ENCODE measurements at places on chromosomes 16 and 17. TPM values are rescaled to one million over a fixed set of nuclear protein-coding genes. Genes with fewer than 3 reads are reported as not detected.

ABCC12 gene
- total RNA-seq, result not detected

GRCh38 chr17:17675416-17675815 is 5.8 kb upstream of the RAI1 start:
- H3K36me3 ChIP-seq, result no peaks in the 10 kb centered on the region
- DNase-seq, result no peak
- peak overlapping the region; percentile 16 for H3K27ac ChIP-seq
- H3K27me3 ChIP-seq, result peaks cover 7% of the 10 kb centered on the region
- H3K4me1 ChIP-seq, result peaks cover 33% of the 10 kb centered on the region

DNA sequence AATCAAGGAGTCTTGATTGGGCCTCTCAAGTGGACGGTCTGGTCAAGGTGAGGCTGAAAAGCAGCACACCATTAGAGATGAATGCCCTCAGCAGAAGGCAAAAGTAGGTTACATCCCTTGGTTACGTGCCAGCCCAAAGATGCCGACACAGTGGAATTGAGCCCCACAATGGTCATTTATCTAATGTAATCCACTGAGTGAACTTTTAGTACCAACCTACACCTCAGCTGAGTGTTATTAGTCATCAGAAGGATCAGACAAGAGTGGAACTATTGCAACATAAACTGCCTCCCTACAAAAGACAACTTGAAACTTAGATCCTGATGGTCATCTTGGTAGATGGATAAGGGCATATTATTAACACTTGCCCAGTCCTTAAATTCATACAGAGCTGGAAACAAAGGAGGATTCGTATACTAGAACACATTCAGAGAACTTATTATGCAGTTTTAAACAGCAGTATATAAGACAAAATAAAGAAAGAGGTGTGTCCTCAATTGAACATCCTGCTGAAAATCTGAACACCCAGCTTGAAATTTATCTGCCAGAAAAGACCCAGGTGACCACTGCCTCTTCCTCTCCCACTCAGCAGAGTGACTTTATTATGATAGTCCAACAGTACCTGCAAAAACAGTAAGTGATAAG is 2.8 kb downstream of the DCUN1D3 start:
- no peak for DNase-seq
- peaks cover 47% of the 10 kb centered on the region for H3K36me3 ChIP-seq
- peaks cover 44% of the 10 kb centered on the region for H3K4me1 ChIP-seq
- peak overlapping the region; percentile 98 for H3K27ac ChIP-seq

DNA sequence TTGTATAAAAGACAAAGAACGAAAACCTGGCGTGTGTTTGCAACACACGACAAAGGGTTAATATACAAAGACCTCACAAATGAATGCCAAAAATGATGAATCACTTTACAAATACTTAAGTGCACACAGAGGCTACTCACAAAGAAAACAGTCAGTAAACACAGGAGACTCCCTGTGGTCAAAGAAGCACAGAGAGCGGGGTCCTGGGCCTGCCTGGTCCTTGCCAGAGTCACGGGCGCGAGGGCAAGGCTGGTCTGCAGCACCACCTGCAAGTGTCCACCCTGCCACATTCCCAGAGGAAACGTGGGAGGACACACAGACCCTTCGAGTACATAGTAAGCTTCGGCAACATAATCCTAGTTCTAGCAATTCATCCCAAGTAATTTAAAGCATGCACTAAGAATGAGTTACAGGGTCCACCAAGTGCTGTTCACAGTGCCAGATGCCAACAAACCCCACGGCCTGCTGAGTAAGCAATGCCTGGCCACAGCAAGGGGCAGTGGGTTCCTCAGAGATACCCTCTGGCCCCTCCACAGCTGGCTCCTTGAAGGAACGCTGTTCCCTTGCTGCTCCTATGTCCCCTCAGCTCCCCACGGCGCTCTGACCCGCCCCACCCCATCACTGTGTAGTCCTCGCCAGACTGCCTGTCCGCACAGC is 24.6 kb upstream of the FAAP100 start:
- peak; percentile 39 for DNase-seq
- no peak overlapping the region for H3K4me3 ChIP-seq
- H3K27me3 ChIP-seq, result no peaks in the 10 kb centered on the region
- no peak overlapping the region for H3K27ac ChIP-seq
- H3K4me1 ChIP-seq, result peaks cover 21% of the 10 kb centered on the region

RHBDL3 gene
- 0.40 TPM for total RNA-seq

GLP2R gene
- not detected for total RNA-seq

DNA sequence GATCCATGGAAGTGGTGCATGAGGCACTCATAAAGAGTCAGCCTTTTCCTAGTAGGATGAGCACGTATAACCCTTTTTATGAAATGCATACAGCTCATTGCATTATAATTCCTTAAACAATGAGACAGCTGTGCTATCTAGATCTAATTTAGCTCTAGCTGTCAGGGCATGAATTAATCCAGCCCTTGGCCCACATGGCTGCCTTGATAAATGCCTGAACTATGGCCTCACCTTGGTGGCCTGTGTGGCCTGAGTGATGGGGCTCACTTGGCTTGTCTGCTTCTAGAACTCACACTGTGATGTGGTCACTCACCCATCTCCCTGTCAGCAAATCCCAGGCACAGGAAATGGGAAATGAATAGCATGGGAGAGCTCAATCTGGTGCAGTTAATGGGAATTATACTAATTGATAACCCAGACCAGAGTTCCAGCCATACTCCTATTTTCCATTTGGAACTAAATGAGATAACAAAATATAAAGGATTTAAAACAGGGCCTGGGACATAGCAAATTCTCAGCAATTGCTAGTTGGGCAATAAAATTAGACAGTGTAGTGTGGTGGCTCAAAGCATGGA is 153.6 kb downstream of the HS3ST2 start:
- H3K27ac ChIP-seq, result no peak overlapping the region
- H3K4me1 ChIP-seq, result no peaks in the 10 kb centered on the region
- no peak for DNase-seq
- no peaks in the 10 kb centered on the region for H3K36me3 ChIP-seq
- peaks cover 52% of the 10 kb centered on the region for H3K27me3 ChIP-seq

DNA sequence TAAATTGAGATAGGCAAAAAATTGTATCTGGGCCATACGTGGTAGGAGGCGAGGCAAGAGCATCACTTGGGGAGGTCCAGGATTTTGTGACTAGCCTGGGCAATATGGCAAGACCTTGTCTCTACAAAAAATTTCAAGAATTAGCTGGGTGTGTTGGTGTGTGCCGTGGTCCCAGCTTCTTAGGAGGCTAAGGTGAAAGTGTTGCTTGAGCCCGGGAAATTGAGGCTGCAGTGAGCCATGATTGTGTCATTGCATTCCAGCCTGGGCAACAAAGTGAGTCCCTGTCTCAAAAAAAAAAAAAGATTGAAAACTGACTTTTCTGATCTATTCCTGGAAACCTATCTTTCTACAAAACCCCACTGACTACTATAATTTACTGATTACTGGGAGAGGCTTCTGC is 26.7 kb downstream of the CDK12 start:
- peaks cover 5% of the 10 kb centered on the region for H3K36me3 ChIP-seq
- no peaks in the 10 kb centered on the region for H3K4me1 ChIP-seq
- H3K27ac ChIP-seq, result no peak overlapping the region
- H3K4me3 ChIP-seq, result no peak overlapping the region

ABI3 gene
- total RNA-seq, result 26.9 TPM

SDK2 gene
- 0.14 TPM for total RNA-seq

DNA sequence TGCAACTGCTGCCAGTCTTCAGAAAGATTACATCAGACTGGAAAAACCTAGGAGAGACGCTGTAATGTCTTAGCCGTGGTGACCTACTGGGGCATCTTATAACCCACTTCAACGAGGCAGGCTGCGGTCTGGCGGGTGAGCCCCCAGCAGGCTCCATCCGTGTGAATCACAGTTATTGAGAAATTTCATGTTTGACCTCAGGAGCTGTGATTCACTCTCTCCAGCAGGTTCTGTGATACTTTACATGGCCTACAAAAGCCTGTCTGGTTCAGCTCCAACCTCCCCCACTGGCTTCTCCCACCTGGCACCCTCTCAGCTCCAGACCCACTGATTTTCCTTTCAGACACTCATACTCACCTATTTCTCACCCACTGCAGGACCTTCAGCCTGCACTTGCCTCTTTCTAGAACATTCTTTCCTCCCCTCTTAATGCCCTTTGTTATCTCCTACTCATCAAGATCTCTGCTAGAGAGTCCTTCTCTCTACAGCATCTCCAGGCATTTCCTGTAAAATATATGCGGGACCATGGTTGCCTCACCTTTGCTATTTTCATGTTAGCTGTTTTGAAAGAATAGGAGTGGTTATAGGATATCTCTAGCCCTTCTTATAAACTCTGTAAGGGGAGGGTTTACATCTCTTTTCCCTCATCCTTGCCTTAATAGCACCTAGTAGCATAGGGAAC is 227.9 kb downstream of the MAF start:
- H3K36me3 ChIP-seq, result peaks cover 28% of the 10 kb centered on the region
- peak overlapping the region; percentile 45 for H3K4me3 ChIP-seq
- peak overlapping the region; percentile 77 for H3K27ac ChIP-seq

DNA sequence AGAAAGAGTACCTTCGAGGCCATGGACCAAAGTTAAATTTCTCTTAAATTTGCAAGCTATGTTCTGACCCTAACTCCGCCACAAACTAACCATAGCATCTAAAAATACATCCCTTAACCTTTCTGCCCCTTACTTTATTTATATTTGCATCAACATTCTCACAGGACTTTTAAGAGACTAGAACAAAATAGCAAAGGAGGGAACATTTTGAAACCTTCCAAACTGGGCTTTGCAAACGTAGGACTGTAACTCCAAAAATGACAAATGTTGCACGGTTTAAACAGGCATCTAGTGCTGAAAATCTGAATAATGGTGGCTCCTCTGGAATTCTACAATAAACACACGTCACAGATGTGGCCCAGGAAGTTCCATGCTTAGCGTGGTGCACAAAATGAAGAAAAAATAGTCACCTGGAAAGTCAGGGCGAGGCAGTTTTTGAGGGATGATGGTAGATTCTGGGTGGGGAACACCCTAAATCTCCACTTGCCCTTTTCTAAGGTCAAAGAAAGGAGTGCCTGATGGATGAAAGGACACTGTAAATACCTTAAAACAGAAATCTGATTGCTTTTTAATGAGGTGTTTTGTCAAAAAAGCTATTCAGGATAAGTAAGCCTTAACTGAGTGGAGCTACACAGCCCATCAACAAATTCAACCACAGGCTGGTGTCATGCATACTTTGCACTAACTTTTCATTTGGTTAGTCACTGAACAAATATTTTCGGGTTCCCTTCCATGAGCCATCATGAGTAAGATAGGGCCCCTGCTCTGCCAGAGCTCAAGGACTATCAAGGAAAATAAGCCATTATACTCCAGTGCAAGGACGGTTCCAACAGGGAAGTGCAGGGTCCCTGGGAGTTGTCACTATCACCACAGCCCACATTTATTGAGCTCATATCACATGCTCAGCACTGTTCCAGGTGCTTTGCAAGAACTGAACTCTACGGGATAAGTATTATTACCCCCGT is 21.2 kb downstream of the ARHGAP17 start:
- H3K4me3 ChIP-seq, result no peak overlapping the region
- H3K27me3 ChIP-seq, result no peaks in the 10 kb centered on the region
- H3K36me3 ChIP-seq, result no peaks in the 10 kb centered on the region
- DNase-seq, result no peak
- H3K4me1 ChIP-seq, result peaks cover 48% of the 10 kb centered on the region

- H3K4me3 ChIP-seq, result no peak overlapping the region
- no peaks in the 10 kb centered on the region for H3K4me1 ChIP-seq
- no peak overlapping the region for H3K27ac ChIP-seq
- H3K27me3 ChIP-seq, result no peaks in the 10 kb centered on the region
Measured at GRCh38 chr17:20989991-20990855, 52.6 kb downstream of the USP22 start.

USP43 gene
- total RNA-seq, result 0.59 TPM

TNFRSF13B gene
- total RNA-seq, result 2.3 TPM

- H3K4me3 ChIP-seq, result peak overlapping the region; percentile 77
- H3K27ac ChIP-seq, result peak overlapping the region; percentile 64
- no peaks in the 10 kb centered on the region for H3K36me3 ChIP-seq
- H3K4me1 ChIP-seq, result peaks cover 24% of the 10 kb centered on the region
- no peaks in the 10 kb centered on the region for H3K27me3 ChIP-seq
- DNase-seq, result no peak
Measured at GRCh38 chr17:41967141-41967920, 736 bp downstream of the CNP start.

GRCh38 chr16:80931801-80932707 is 74.6 kb downstream of the CMC2 start:
- peaks cover 7% of the 10 kb centered on the region for H3K4me1 ChIP-seq
- H3K27me3 ChIP-seq, result peaks cover 30% of the 10 kb centered on the region
- H3K36me3 ChIP-seq, result no peaks in the 10 kb centered on the region
- DNase-seq, result no peak
- H3K27ac ChIP-seq, result no peak overlapping the region
- H3K4me3 ChIP-seq, result peak overlapping the region; percentile 66

DNA sequence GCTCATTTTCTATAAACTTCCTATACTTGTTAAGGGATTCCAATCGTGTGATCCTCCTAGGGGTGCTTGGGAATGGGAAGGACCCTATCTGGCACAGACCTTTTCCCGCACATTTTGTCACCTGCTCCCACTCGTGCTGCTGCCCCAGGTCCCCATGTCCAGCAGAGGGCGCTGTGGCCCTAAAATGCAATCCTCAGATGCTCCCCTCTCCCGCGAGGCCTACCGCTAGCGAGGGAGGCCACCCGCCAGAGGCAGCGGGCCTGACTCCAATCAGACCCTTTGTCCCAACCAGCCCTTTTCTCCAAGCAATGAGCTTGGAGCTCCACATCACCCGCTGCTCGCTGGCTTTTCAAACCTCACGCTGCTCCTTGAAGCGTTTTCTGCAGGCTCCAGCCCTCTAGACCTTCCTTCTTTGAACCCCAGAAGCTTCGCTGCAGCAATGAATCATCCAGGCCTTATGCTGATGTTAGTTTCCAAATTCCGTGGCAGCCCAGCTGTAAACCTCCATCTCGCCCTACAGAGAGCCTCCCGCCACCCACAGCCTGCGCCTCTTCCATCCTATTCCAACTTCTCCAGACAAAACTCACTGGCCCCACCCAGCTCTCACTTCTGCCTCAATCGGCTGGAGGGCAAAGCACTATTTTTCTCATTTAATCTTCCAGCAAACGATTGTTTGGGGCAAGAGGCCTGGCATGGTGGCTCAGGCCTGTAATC is 23.6 kb upstream of the FZD2 start:
- peak; percentile 85 for DNase-seq
- no peak overlapping the region for H3K27ac ChIP-seq
- H3K4me3 ChIP-seq, result no peak overlapping the region
- no peaks in the 10 kb centered on the region for H3K36me3 ChIP-seq

CANT1 gene
- 65.7 TPM for total RNA-seq

- DNase-seq, result no peak
- H3K27me3 ChIP-seq, result no peaks in the 10 kb centered on the region
- no peaks in the 10 kb centered on the region for H3K36me3 ChIP-seq
- no peaks in the 10 kb centered on the region for H3K4me1 ChIP-seq
- no peak overlapping the region for H3K4me3 ChIP-seq
Measured at GRCh38 chr16:12345349-12345748, 368.8 kb downstream of the SNX29 start.

DNA sequence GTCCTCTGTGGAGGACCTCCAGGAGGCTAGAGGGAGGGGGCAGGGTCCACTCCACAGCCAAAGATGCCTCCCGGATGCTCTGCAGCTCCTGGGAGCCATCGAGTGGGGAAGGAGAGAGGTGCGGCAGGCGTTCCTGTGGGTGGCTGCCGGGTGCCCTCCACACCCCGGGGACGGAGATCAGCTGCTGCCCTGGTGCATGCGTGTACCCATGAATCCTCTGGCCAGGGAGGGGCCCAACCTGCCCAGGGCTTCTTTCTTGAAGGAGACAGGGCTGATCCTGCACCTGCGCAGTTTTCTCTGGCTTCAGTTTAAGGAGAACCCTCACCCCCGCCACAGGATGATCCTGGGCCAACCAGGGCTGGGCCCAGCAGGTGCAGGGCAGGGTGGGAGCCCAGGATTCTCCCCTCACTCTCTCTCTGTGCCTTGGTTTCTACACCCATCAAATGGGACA is 33.5 kb upstream of the DOC2B start:
- H3K27me3 ChIP-seq, result no peaks in the 10 kb centered on the region
- DNase-seq, result no peak
- no peak overlapping the region for H3K27ac ChIP-seq
- H3K4me3 ChIP-seq, result no peak overlapping the region
